Stimulated activated CD8-positive, alpha-beta memory T cell treated with anti-CD3 and anti-CD28 coated beads, Interleukin-7, amount 100 ng/mL, for 1 hour (primary cell): ENCODE measurements at places on chromosomes 6 and 20.

DNA sequence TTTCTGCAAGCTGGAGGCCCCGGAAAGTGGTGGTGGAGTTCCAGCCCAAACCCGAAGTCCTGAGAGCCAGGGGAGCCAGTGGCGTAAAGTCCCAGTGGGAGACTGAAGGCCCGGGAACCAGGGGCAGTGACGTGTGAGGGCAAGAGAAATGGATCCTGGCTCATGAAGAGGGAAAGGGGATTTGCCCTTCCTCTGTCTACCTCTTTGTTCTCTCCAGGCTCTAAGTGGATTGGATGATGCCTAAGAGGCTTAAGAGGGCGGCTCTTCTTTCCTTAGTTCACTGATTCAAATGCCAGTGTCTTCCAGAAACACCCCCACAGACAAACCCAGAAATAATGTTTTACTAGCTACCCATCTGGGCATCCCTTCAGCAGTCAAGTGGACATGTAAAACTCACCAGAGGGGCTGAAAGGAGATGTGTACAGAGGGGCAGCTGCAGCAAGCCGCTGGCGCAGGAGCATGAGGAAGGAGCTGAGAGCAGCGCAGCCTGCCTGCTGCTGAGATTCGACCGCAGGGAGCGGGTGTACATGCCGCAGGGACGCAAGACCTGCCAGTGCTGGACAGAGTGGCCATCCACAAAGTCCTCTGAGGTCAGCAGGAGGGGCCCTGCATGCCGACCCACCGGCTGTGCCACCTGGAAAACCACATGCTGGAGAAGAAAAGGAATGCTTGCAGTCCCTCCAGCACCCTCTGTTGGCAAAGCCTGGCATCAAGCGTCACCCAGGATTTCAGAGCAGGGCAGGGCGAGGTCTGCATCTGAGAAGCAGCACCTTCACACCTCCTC is 29.5 kb downstream of the CDYL start:
- no peak for DNase-seq

GRCh38 chr20:49446808-49447207 is 35.7 kb downstream of the KCNB1 start:
- DNase-seq = no peak

- DNase-seq = no peak
These were observed 162.5 kb downstream of the KHDC1L start for GRCh38 chr6:73062837-73063236.

DNA sequence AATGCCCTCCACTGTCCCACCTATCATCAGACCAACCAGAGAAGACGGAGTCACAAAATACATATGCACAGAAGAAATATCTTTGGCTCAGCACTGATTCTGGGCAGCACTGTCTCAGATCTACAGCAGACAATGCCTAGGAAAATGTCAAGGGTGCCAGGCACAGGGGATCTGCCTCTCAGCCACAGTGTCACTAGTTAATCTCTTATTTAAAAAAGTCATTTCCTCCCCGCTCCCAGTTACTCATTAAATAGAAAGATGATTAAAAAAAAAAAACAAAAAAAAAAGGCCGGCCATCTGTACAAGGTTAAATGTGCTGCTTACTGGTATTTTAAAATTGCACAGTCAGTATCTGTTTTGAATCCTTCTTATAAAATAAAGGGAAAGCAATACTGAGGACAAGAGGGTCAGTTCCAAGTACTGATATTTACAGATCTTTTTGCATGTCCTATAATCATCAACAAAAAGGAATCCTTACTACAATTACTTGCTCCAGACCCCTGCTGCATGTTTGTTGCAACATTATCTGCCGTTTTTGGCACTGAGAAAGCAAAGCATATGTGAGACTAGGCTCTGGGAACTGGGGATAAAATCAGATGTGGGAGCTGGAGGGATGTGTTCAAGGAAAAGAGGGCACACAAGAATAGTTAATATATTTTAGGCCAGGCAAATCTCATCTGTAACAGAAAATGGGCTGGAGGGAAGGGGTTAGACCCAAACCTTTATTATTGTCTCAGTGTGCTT is 299.3 kb downstream of the KIF16B start:
- no peak for DNase-seq

- no peak for DNase-seq
These were observed 1292.6 kb upstream of the MAP3K7 start for GRCh38 chr6:91879386-91879995.

- DNase-seq = no peak
These were observed 112.8 kb downstream of the LINC00237 start for GRCh38 chr20:20993372-20993771.

- no peak for DNase-seq
These were observed 120.7 kb downstream of the DST start for GRCh38 chr6:56521976-56522375.

- no peak for DNase-seq
These were observed 72.7 kb downstream of the SOX4 start for GRCh38 chr6:21666201-21666691.

DNA sequence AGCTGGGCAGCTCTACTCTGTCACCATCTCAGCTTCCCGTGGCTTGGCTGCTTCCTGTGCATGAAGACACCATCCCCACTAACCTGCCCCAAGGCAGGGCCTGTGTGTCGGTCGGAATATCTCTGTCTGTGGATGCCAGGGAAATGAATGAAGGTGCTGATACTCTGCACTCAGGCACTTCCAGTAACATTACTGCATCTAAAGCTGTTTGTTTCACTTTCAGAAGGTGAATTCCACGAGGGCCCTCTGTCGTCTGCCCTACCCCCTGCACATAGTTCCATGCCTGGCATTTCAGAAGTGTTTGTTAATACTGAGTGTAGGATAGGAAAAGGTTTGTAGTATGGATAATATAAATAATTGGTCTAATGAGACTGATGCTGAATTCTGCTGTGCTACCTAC is 114.7 kb upstream of the GMDS start:
- DNase-seq = no peak

DNA sequence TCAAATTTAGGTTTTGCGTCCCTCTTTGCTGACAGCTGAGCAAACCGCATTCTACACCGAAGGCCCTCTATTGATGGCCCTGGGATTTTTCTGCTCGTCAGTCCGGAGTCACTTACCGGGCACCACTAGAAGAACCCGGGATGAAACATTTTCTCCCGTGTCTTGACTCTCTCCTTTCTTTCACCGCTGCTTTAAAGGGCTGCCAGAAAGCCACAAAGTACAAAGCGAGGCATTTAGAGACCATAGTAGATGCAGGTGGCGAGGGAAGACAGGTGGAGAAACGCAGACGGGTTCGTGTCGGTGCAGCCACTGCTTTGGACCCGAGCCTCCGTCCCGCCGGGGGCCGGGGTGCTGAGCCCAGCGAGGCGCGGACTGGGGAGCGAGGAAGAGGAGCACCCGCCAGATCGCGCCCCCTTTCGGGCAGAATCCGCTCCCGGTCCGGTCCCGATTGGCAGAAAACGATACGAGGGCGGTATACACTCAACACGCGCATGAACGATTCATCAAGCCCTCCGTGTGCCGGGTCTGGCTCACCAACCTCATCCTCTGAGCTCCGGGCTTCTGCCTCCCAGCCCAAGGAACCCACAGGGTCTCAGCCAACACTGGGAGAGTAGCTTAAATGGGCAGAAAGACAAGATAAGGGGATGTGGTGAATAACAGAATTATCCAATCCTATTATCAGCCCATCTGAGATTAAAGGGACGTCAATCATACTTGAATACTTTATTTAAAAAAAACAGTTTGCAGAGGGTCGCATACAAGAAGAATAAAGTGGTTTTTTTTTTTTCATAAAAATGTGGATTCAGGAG is 84.9 kb downstream of the TRIM27 start:
- DNase-seq = peak; percentile 66

GRCh38 chr6:134669485-134669884 is 280.4 kb downstream of the ALDH8A1 start:
- no peak for DNase-seq

DNA sequence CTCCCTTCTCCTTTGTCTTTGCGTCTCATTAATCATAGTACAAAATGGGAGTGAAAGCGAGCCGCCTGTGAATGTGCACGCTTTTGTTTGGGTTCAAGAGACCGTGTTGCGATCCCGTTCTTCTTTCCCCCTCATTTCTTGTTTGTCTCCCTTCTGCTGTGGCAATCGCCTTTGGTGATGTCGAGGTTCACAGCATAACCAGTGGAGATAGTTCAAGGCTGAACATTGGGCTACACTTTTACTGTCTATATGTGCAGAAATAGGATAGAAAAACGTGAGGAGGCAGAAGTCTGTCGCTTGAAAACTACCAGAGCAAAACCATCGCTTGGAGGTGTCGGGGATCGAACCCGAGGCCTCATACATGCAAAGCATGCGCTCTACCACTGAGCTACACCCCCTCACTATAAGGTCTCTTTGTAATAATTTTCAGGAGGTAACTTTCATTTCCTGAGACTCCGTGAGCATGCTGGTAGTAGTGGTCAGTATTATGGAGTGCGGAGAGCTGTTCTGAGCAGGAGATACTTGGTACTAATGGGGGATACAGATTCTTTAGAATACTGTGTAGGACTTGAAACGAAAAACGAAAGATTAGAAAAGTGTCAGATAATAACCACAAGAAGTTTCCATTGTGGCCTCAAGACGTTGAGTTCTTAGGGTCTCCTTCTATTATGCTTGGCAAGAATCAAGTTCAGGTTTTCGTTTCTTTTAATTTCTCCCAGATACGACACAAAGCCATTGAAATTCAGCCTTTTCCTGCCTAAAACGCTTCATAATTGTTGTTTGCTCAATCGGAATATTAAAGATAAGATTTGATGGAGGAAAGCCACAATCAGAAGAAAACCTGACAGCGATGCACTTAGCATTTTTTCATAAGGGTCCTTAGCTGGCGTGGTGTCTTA is 106.6 kb downstream of the TRIM27 start:
- DNase-seq = no peak

GRCh38 chr6:40645043-40645442 is 57.9 kb upstream of the LRFN2 start:
- no peak for DNase-seq

DNA sequence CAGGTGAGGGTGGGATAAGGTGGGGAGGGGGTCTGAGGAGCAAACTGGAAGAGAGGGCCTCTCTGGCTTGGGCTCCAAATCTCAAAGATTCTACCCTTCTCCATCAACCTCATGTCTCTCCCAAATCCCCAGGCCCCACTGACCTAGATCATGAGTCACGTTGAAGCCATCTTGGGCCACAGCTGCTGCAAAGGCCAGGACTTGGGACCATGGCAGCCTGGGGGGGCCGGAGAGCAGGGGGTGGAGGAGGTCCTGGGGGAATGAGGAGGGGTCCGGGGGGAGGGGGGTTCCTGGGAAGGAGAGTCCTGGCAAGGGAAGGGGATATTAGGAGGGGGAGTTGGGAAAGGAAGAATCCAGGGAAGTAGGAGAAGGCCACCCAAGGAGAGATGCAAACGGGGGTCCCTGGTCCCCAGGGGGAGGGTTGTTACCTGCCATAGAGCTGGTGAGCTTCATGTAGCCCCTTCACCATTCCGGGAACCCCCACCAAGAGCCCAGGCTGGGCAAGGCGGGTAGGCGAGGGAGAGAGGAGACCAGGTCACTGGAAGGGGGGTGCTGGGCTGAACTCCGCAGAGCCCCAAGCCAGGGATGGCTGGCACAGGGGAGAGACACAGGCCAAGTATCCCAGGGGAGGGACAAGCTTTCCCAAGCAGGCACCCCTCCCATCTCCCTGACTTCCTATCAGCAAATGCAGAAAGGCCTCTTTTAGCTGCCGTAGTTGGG is 12.7 kb downstream of the GGT7 start:
- DNase-seq = no peak

- no peak for DNase-seq
These were observed 46.7 kb downstream of the TRERF1 start for GRCh38 chr6:42405021-42405420.

- no peak for DNase-seq
These were observed 14.5 kb downstream of the CSNK2A1 start for GRCh38 chr20:528923-529604.

DNA sequence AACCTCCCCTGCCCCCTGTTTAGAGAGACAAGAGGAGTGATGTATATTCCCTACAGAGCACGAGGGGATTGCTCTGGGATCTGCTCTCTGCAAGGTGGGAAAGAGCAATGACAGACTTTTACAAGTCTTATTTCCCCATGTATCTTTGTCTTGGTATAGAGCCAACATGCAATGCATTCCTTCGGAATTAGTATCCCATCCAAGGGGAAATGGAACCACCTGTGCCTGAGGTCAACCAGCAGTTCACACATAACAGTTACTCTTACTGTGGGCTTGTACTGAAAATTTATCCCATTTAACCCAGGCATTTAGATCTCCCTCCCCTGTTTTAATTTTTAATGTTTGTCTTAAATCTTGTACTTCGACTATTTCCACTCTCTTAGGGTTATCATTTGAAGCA is 250.4 kb downstream of the C6orf118 start:
- DNase-seq = no peak

DNA sequence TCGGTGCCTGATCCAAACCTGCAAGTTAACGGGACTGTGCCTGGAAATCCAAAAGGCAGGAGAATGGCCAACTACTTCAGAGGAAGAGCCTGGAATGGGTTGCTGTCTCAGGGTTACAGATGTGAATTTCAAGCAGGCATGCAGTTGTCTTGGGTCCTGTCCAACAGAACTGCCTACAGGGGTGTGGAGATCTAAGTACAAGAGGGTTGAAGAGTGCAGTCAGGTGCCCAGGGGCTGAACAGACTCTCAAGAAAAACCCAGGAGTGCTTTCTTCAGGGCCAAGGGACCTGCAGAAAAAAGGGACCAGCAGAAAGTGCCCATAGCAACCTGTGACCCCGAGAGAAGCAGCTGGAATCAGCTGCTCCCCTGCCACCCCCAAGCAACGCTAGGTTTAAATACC is 71.0 kb downstream of the PREP start:
- DNase-seq = no peak

DNA sequence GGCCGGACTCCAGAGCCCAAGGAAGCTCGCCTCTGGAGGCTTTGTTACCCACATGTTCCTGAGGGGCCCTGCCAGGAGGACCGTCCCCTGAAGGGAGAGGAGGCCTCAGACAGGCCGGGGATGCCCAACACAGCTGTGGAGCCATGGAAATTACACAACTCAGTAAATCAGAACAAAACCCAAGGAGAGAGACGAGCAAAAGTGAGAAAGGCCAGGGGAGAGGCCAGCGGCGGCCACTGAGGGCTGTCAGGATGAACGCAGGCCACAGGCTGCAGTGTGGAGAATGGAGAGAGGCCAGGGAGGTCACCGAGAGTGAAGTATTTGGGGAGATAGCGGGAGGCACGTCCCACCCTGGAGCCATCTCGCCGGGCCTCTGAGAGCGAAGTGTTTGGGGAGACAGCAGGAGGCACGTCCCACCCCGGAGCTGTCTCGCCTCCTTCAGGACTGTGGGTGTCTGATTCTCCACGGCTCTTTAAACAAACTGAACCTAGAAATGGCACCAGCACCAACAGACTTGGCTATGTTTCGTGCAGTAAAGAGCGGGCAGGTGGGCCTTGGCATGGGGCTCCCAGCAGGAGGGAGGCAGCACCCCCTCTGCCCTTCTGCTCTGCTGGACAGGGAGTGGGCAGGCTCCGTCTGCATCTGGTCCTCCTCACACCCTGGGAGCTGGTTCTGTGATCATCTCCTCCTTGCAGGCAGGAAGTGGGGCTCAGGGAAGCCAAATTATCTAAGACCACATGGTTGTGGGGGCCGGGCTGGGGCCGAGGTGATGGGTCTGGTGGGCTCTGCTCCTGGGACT is 91.0 kb downstream of the YTHDF1 start:
- DNase-seq = no peak

DNA sequence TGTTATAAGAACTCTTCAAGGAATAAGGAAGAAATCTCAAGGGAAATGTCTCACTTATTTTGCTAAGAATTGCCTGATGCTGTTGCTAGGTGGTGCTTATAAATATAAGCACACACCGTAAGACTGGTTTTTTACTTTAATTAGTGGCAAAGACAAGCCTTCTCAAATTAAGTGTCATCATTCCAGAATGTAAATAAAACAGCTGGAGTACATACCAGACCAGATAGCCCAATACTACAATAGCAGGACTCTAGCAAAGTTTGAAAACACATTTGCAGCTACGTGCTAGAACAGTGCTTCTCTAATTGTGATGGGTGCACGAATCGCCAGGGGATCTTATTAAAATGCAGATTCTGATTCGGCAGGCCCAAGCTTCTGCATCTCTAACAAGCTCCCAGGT is 6.8 kb downstream of the CNKSR3 start:
- no peak for DNase-seq
